NK-92 treated with Interleukin-12 subunit alpha and Interleukin-12 subunit beta, amount 100 ng/mL, for 24 hours (cell line): ENCODE measurements at places on chromosomes 2 and 18.

DNA sequence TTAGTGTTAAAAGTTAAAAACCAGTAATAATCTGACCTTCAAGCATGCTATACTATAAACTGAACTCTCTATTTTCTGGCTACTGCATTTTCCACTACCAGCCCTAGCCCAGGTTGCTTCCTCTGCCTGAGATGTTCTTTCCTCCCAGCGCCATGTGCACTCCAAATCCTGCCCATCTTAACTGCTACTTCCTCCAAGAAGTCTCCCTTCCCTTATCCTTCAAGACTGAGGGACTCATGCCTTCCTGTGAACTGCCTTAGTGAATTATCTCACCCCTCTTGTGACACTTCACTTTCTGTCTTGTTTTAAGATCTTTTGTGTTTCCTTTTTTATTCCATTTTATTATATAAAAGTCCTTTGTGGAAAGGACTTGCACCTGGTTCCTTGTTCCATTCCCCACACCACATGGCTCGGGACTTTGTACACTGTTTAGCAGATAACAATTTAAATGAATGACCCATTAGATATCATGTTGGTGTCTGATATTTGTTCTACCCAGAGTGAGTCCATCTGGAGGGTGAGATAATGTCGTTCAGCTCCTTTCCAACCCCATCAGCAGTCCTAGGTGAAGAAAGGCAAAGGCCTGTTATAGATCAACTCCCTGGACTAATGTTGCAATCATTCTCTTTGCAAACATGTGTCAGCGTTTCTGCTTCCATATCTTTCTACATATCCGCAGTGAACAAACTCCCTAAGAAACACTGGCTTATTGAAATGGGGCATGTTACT lies 20.9 kb upstream of the AGFG1 start:
- no peak for DNase-seq

DNA sequence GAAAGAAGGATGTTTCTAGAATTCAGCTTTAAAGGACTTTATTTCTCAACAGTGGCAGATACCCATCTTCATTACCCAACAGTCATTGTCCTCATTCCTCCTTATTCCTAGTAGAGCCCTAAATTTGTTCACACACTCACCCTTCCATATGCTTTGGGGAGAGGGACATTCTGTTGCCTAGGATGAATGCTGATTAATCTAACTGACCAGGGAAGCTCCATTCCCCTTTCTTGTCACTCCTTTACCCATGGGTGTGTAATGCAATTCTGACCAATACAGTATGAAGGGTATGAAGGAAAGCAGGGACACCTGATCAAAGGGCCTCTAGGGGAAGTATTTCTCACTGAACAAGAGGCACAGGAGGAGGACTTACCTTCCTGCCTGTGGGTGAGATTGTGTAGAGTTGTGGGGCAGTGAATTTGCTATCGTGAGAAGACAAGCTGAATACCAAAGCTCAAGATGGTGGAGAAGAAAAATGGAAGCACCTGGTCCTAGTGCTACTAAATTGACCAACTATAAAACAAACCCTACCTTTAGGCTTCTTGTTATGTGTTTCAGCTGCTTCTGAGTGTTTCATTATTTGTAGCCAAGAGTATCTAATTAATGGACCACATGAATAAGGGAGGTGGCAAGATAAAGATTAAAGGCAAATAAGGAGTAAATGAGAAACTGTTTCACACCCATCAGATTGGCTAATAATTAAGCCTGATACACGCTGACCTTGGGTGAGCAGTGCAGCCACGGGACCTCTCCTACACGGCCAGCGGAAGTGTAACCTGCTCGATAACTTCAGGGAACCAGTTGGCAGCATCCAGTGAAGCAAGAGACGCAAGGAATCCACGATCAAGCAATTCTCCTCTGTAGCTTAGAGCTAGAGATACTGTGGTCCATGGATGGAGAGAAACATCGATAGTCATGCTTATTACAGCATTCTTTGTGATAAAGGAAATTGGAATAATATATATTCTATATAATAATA lies 202.3 kb downstream of the MYCN start:
- DNase-seq = no peak

- no peak for DNase-seq
These were observed 53.0 kb upstream of the NDUFV2 start for GRCh38 chr18:9049495-9049809.

DNA sequence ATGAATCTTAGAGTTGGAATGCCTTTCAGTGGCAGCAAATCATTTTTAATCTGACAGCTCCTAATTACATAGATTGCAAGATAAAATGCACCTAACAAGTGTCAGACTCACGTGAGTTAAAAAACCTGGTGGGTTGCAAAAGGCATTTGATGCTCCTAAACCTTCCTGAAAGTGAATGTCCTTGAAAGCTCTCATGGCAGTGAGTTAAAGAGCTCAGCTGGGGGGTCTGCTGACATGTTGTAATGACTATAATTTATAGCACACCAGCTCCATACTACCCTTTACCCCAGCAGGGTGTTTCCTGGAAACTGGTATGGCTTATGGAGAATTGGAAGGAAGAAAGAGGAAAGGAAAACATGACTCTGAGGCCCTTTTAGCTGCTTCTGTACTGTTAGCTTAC lies 91.9 kb upstream of the CAVIN2 start:
- DNase-seq = no peak

DNA sequence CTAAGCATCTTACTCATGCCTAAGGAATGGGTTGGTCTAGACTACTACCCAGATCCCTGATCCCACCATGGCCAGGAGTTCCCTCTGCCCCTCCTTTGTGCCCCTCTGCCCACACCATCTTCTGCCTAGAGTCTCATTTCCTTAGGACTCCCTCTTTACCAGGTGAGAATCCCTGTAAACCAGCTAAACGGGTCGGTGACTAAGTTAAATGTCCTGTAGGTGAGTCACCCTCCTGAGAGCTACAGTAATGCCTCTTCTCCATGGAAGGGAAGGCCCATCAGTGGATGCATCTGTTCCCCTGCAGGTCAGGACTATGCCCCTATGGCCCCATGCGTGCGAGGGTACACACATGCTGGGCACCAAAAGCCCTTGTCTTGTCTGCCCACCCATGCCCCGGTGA lies 25.4 kb downstream of the PTGR3 start:
- DNase-seq = no peak

- no peak for DNase-seq
These were observed 6.8 kb upstream of the KCNS3 start for GRCh38 chr2:17871639-17872038.

DNA sequence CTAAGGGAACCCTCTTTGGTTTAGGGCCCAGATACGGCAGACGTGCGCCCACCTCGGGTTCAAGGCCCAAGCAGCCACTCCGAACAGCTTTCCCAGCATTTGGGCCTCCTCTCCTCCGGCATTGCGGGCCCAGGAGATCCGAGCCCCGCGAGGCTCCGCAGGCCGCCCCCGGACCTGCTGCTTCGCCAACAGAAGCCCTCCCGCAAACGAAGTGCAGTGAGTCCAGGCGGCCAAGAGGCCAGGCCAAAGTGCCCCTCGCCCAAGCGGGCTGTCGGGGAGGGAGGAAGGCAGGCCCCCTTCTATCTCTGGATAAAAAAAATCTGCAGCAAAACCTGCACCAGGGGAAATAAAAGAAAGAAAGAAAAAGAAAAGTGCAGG lies 6.0 kb downstream of the EN1 start:
- DNase-seq = no peak

DNA sequence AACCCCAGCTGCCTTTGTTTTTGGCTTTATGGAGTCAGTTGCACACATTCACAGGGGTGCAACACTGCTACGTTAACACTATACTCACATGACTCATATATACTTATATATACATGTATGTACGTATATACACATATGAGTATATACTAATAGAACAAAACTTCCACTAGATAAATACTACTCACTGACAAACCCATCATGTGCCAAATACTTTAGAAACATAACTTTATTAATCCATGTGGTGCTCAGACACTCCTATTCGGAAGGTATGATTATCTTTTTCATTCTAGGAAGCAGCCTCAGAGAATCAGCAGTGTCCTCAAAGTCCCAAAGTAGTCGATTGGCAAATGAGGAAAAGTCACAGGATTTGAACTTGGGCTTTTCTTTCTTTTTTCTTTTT lies 7.9 kb downstream of the PMAIP1 start:
- DNase-seq = no peak

- DNase-seq = no peak
These were observed 13.6 kb downstream of the ABCG5 start for GRCh38 chr2:43824951-43825493.

- DNase-seq = no peak
These were observed 80.4 kb downstream of the EPB41L3 start for GRCh38 chr18:5463390-5463789.

- no peak for DNase-seq
These were observed 3.7 kb downstream of the RAMP1 start for GRCh38 chr2:237863102-237863511.

- DNase-seq = no peak
These were observed 290.5 kb downstream of the AGPS start for GRCh38 chr2:177682836-177683660.

GRCh38 chr18:7830468-7830867 lies 263.4 kb downstream of the PTPRM start:
- DNase-seq = no peak

GRCh38 chr2:201223089-201224073 lies 37.0 kb upstream of the CASP8 start:
- DNase-seq = no peak
